Vein endothelial cell (primary cell): ENCODE measurements at places on chromosomes 7 and 10. TPM values are rescaled to one million over a fixed set of nuclear protein-coding genes. Genes with fewer than 3 reads are reported as not detected.

RBP3 gene
- total RNA-seq = not detected in 2 replicates

CXCL12 gene
- total RNA-seq = 6.5 and 25.6 TPM in 2 replicates

CPN1 gene
- total RNA-seq = not detected in 2 replicates

MRLN gene
- not detected in 2 replicates for total RNA-seq

COL1A2 gene
- total RNA-seq = 8.5 and 29.0 TPM in 2 replicates

ARPC1B gene
- 358 and 500 TPM in 2 replicates for total RNA-seq

BHLHA15 gene
- 0.38 and 0.98 TPM in 2 replicates for total RNA-seq

NANOS1 gene
- total RNA-seq = 0.48 and 0.65 TPM in 2 replicates

FAM131B gene
- 0.65 and 0.76 TPM in 2 replicates for total RNA-seq

DOCK4 gene
- total RNA-seq = 170 and 252 TPM in 2 replicates

GTF2IRD2 gene
- 4.6 and 7.5 TPM in 2 replicates for total RNA-seq

PPP1R9A gene
- total RNA-seq = 9.5 and 10.4 TPM in 2 replicates

ZNF467 gene
- total RNA-seq = 2.7 and 9.5 TPM in 2 replicates

ANXA8L1 gene
- total RNA-seq = 0.19 TPM in 1 of 2 replicates, not detected in the other

ZNF32 gene
- 19.1 and 20.3 TPM in 2 replicates for total RNA-seq

ZP3 gene
- total RNA-seq = 4.2 and 6.5 TPM in 2 replicates

LIPK gene
- total RNA-seq = not detected in 2 replicates

EVX1 gene
- total RNA-seq = not detected in 2 replicates

PRPS1L1 gene
- total RNA-seq = not detected in 2 replicates

SLC13A1 gene
- total RNA-seq = not detected in 2 replicates

PRSS37 gene
- total RNA-seq = not detected in 2 replicates

AGBL3 gene
- 1.6 and 1.9 TPM in 2 replicates for total RNA-seq

CYP2W1 gene
- total RNA-seq = not detected in 2 replicates
